Stimulated activated CD8-positive, alpha-beta memory T cell treated with anti-CD3 and anti-CD28 coated beads, Interleukin-15, amount 100 ng/mL, for 48 hours (primary cell): ENCODE measurements at places on chromosomes 6 and 20.

DNA sequence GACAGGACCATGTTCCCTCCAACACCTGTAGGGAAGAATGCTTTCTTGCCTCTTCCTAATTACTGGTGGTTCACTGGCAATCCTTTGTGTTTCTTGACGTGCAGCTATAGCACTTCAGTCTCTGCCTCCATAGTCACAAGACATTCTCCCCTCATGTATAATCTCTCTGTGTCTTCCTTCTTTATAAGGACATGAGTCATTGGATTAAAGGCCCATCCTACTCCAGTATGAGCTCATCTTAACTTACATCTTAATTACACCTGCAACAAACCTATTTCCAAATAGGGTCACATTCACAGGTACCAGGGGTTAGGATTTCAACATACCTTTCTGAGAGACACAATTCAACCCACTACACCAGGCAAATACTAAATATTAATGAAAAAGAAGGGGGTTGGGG is 213.6 kb downstream of the RNGTT start:
- no peak for DNase-seq

GRCh38 chr6:53723331-53723730 is 57.8 kb upstream of the KLHL31 start:
- no peak for DNase-seq

- DNase-seq, result no peak
Measured at GRCh38 chr20:53405139-53405538, 188.5 kb downstream of the ZNF217 start.

GRCh38 chr6:139448998-139449610 is 74.7 kb upstream of the CITED2 start:
- no peak for DNase-seq

- no peak for DNase-seq
Measured at GRCh38 chr6:53811082-53811481, 16.3 kb downstream of the LRRC1 start.

DNA sequence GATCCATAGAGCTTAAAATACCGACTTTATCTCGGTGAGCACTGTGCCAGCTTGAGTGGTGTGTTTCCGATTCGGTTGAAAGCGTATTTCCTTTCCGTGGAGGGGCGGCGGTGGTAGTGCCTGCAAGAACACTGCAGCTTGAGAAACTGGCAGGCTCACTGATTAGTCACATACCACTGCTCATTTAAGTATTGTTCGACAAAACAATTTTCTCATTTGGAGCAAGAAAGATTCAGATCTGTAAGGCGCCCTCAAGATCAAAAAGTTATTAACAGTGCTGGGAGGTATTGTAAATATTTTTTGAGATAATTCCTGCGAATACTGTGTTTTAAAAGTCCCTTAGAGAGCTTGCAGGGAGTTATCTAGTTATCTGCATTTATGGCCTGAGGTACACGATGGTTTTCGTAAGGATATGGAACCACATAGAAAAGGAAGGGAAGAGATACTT is 1.3 kb downstream of the MAPK14 start:
- peak; percentile 59 for DNase-seq

- no peak for DNase-seq
Measured at GRCh38 chr6:25327432-25327831, 48.3 kb downstream of the CARMIL1 start.

- no peak for DNase-seq
Measured at GRCh38 chr6:122246906-122247658, 152.4 kb upstream of the HSF2 start.
